ENCODE measurements at places on chromosomes 6 and 20.

GRCh38 chr20:48614593-48615274 is 213.1 kb downstream of the PREX1 start:
- DNase-seq = no peak

- DNase-seq = no peak
Observed at GRCh38 chr6:47780510-47781356, 1.1 kb upstream of the OPN5 start.

DNA sequence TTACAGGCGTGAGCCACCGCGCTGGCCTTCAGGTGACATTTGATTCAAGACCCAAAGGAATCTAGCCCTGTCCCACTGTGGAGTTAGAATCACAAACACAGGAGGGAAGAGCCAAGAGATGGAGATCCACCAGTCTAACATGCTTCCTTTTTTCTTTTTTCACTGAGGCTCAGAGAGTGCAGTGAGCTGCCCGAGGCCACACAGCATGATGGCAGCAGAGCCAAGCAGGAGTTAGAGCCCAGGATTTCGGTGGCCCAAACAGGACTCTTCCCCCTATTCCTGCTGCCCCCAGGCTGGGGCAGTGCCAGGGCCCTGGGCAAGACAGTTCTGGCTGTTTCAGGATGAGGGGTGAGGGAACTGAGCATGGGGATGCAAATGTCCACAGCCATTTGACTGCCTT is 8.1 kb upstream of the SPDEF start:
- no peak for DNase-seq

DNA sequence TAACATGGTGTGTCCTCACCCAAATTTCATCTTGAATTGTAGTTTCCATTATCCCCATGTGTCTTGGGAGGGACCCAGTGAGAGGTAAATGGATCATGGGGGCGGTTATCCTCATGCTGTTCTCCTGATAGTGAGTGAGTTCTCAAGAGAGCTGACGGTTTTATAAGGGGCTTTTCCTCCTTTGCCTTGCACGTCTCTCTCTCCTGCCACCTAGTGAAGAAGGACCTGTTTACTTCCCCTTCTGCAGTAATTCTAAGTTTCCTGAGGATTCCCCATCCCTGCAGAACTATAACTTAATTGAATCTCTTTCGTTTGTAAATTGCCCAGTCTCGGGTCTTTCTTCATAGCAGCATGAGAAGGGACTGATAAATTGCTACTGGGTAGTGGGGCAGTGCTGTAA is 789.3 kb downstream of the FRK start:
- no peak for DNase-seq

DNA sequence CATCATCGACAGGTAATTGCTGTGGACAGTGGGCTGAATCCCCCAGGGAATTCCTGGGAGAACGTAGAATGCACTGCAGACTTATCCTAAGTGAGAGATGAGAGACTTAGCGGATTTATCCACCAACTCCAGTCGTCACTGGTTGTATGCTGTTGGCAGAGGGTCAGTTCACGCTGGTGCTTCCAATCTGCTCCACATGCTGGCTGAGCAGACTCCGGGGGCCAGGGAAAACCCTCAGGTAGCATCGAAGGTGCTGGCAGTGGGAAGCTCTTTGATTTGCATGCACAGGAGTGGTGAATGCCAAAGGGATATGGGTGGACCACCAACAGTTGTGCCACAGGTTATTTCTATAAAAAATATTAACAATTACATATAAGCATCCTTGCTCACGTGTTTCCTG is 20.2 kb downstream of the TTLL9 start:
- DNase-seq = no peak

DNA sequence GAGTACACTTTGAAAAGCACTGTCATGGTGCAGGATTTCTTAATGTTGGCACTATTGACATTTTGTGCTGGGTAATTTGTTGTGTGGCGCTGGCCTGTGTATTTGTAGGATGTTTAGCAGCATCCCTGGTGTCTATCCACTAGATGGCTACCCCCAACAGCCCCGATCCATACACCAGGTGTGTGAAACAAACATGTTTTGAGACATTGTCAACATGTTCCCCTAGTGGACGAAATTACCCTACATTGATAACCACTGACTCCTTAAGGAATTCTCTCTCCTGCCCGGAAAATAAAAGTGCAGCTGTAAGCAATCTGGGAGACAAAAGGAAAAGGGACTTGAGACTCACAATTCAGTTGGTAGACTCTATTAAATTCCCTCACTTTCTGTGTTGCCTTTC is 52.6 kb upstream of the TMEM200A start:
- no peak for DNase-seq
